DMS79 (cell line): ENCODE measurements at places on chromosomes 11 and 22.

DNA sequence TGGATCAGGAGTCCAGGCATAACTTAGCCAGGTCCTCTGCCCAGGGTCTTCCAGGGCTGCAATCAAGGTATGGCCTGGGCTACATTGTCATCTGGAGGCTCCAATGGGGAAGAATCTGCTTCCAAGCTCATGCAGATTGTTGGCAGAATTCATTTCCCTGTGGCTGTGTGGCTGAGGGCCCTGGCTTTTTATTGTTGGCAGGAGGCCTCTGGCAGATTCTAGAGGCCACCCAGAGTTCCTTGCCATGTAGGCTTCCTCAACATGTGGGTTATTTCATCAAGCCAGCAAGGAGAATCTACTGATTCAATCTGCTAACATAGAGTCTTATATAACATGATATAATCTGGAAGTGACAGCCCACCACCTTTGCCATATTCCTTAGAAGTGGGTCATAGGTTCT lies 16.4 kb upstream of the EP300 start:
- no peak for DNase-seq

GRCh38 chr11:134150195-134150903 lies 73.4 kb downstream of the NCAPD3 start:
- no peak for DNase-seq

DNA sequence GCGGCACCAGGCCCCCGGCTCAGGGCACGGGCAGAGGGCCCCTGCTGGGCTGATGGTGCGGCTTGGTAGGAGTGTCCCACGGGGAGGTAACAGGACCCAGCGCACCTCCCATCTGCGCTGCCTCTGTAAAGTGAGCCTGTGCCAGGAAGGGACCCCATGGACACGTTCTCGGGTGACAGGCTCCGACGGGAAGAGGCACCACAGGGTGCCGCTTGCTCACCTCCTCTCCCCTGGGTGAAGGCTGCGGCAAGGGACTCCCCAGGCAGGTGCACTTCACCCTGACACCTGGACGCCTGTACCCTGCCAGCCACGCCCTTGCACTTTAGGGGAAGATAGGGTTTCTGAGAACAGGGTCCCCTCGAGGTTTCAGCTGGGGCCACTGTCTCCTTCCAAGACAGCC lies 48.1 kb downstream of the SHANK2 start:
- no peak for DNase-seq

GRCh38 chr11:11076879-11077278 lies 219.0 kb upstream of the ZBED5 start:
- no peak for DNase-seq

GRCh38 chr22:42630901-42631602 lies 9.3 kb downstream of the ATP5MGL start:
- DNase-seq = no peak

DNA sequence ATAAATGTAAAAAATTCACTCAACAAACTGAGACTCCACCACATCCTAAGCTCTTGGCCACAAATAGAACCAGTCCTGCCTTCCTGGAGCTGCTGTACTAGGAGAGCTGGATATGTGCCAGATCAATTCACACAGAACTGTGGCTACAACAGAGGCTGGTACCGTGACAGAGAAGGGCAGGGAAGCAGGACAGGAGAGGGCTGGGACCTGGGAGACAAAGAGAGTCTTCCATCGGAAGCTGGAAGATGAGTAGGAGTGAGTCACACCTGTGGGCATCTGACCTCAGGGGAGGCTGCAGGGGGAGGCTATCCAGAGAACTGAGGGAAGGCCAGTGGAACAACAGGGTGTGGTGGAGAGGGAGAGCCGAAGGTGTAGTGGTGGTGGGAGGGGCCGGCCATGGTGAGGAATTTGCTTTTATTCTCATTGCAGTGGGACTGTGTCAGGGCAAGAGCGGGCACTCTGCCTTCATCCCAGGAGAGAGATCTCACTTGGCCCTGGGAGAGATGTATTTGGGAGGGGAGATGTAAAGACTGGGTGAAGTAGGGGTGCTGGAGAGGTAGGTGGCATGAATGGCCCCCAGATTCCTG lies 1.9 kb upstream of the LTBP3 start:
- DNase-seq = peak; percentile 59

- DNase-seq = no peak
Observed at GRCh38 chr11:113884361-113884836, 9.0 kb upstream of the USP28 start.

DNA sequence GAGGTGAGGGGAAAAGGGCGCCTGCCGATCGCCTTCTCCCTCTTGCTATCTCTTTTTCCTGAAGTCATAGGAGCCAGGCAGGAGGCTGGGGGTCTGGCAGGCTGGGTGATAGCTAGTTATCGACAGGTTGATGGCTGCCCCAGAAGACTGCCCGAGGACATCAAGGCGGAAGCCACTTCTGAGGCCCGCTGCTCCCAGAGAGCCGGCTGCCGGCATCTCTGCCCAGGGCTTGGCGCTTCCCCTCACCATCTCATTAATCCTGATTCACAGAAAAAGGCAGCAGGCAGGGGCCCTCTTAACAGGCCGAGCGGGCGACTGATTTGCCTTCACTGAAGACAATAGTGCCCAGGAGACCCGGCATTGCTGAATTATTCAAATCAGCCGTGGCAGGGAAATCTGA lies 124.2 kb downstream of the MIAT start:
- no peak for DNase-seq

DNA sequence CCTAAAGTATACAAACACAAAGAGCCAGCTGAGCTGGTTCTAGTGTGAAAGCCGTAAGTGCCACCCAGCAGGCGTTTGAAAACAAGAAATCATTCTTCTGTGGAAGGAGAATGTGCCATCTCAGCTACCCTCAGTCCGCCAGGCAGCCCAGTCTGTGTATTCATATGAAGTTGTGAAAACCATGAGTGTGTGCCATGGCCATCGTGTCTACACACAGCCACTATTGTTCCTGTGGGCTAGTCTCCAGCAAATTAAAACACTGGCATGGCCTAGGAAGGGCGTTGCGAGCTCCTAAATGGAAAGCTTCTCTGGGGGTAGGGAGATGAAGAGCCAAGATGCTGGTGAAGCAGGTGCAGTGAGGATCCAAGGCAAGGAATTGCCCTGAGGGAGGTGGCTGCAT lies 51.5 kb upstream of the HORMAD2 start:
- no peak for DNase-seq

- no peak for DNase-seq
Observed at GRCh38 chr11:70761094-70761907, 363.0 kb downstream of the CTTN start.

DNA sequence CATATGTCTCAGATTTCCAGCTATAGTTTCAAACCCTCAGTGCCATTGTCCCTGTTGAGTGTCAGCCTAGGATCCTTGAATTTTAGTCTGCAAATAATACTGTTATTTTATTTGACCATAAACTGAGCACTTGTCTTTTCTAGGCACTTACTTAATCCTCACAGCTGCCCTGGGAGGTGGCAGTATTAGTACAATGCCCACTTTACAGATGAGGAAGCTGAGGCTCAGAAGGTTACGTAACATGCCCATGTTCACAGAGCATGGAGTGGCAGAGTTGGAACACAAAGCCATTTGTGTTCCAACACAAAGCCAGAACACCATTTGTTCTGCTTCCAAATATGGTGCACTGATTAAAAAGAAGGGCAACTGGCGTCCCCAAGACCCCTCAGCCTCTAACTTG lies 38.2 kb upstream of the ALX4 start:
- no peak for DNase-seq

DNA sequence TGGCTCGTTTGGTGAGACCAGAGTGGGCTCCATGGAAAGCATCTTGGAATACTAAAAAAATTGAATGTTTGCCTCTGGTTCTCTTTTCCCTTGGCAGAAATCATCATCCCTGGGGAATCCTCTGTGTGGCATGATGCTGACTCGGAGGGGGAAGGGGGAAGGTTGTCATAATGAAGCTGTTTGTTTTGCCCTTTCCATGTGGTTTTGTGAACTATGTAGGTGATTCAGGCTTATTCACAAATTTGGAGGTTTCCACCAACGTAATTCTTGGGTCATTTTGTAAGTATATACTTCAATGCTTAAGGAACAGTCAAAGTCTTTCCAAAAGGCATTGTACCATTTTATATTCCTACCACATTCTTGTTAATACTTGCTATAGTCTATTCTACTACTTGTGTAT lies 754.0 kb upstream of the FAT3 start:
- DNase-seq = no peak

GRCh38 chr11:68370211-68371111 lies 58.1 kb downstream of the LRP5 start:
- DNase-seq = peak; percentile 25

DNA sequence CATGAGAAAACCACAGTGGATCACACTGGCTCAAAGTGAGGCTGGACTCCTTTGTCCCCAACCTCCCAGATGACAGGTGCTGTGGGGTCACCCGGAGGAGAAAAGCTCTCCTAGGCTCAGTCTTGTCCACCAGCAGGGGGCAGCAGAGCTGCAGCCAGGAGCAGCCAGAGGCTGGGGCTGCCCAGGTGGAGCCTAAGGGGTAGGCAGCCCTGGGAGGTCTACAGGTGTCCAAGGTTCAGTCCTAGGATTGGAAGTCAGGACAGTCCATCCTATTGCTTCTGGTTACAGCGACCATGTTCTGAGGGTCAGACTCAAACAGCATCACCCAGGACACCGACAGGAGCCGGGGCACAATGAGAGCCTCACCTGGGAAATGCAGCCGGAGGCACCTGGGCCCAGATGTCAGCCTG lies 77.6 kb upstream of the IGLL5 start:
- no peak for DNase-seq

DNA sequence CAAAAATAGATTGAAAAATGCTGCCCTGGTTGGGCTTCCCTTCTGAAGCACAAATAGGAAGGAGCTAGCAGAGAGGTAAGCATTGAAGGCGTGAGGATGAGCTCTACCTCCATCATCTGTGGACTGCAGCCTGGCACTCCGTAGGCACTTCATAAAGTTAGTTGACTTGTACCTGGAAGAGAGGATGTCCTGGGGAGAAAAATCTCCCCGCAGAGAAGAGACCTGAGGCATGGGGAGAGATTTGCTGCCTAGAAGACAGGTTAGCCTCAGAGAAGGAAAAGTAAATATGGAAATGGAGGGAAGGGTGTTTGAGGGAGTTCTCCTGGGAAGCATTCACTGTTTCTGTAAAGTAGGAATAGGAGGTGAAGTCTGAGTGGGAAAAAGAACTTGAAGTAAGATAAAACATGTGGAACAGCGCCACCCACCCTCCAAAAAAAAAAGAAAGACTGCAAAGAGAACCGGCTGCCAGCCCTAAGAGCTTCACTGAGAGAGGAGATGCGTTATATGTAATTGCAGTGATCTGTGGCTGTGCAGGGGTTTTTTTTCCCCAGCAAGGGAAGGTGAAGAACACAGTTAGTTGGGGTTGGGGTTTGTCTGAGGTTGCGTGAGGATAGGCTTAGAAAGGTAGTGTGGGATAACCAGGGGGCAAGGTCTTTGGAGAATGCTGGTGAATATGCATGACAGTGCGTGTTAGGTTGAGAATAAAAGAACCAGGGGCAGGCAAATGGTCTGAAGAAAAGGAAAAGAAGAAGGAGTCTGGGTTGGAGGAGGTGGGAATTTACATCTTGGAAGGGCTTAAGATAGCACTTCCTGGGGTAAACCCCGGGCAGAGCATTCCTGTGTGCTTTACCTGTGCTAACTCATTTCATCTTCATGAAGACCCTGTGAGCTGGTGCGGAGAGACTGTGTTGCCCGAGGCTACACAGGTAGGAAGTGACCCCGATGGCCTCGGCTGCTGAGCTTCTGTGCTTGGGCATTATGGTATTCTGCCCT lies 16.0 kb downstream of the TNRC6B start:
- DNase-seq = no peak

GRCh38 chr11:100575860-100576717 lies 111.0 kb upstream of the ARHGAP42 start:
- no peak for DNase-seq

DNA sequence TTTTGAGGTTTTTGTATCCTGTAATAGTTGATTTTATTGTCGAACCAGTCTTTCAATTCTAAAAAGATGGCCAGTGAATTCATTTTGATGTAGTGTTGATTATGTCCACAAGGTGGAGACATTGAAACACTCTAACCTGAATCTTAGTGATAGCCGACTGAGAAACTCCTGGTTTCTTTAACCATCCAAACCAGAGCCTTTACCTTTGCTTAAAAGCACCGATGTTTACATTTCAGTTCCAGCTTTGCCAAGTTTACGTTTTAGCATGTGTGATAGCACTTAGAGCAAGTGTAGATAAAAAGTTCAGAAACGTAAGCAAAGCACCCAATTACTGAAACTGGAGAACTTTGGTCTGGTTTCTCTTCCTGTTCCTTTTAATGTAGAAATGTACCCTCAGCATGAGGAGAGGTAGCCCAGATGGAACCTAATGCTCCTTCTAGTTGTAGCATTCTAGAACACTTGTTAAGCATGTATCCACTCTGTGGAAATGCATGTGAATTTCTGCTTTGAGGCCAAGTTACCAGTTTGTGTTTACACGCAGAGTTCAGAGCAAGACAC lies 208.6 kb downstream of the DBX1 start:
- DNase-seq = peak; percentile 64

DNA sequence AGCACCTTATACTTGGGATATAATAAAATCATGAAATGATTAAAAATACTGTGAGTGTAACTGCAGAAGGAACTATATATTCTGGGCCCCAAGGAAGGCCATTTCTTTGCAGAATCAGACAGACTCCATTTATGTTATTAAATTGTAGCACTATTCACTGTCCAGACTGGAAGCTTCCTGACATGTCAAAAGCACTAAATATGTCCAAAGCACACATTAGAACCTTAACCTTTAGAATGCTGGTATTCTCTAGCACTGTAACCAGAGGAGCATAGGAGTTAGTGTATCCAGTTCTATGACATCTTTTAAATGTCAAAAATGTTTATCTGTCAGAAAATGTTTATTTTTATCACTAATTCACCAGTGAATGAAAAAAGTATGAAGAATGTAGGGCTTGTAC lies 246.9 kb downstream of the CADM1 start:
- no peak for DNase-seq
